Dorsolateral prefrontal cortex (tissue), 122 donors: ENCODE measurements at places on chromosomes 6 and 20.

DNA sequence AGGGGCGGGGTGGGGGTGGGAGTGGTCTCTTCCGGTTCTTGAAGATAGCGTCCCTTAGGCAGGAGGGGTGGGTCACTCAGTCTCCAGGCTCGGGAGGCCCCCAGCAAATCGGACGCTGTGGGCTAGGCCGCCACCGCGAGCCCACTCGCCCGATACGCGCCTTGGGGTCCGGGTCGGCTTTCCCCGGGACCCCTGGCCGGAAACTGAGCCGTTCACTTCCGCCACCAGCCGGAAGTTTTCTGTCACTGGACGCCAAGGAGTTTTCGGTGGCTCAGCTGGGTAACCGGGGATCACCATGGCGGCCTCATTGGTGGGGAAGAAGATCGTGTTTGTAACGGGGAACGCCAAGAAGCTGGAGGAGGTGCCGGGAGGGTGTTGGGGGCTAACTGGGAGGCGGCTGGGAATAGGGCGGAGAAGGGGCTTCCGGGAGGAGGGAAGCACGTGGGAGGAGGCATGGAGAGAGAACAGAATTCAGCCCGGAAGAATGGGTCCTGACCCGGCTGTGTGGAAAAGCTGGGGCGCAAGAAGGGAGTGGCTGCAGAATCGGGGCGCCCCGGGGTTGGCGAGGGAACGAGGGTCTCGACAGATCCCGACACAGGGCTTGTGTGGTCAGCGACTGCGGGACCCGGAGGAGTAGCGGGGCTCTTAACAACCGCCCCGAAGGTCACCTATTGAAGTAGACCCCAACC is at the start of gene ITPA:
Gene ITPA, plus strand, starts transcription at position 242 of the 689 bp plus-strand sequence. Its CDS starts 54 bp downstream, at position 296.
- DNase-seq, result peak; percentile 44

DNA sequence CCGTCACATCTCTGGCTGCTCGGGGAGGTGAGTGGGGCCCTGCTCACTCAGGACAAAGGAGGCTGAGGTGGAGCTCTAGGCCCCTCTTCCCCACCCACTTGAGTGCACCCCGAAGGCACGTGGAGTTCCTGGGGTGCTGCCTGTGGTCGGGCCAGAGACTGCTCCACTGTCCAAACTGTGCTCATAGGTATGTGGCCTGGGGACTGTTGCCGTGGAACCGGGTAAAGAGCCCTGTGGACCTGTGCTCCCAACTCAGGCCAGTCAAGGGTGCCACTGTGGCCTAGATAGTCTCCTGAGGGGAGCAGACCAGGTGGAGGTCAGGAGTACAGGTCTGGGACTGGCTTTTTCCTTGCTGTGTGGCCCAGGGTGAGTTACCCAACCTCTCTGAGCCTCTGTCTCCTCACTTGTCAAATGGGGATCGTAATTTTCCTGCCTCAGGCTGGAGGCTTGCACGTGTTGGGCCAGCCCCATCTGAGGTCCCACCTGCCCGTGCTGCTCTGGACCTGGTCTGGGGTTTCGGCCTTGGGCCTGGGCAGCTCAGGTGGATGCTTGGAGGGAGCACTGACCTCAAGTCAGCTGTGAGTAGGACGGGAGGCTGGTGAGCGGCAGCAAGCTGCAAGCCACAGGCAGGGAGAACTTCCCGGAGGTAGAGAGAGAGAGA is 12.4 kb upstream of the NPBWR2 start:
- DNase-seq, result no peak

- DNase-seq, result no peak
Measured at GRCh38 chr20:58544891-58545290, 29.7 kb upstream of the APCDD1L start.

DNA sequence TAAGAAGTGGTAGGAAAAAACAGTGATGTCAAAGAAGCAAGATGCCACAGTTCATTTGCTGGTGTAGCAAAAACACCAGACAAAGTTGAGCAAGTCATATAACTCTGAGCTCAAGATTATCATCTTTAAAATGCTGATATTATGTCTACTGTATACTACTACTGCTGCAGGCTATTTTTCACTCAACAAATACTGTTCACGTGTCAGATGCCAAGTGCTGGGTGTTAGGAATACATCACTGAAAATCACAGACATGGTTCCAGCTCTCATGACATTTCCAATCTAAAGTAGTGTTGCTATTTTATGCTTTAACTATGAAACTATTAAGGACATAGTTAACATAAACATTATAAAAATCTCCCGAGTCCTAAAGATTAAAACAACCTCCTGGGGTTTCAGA is 163.0 kb downstream of the NKAIN2 start:
- no peak for DNase-seq
